Germinal center (tissue), 1 donor: ENCODE measurements at places on chromosomes 12 and 14.
A peak's percentile ranks its signal among the peaks of the same experiment; 100 is the strongest.

DNA sequence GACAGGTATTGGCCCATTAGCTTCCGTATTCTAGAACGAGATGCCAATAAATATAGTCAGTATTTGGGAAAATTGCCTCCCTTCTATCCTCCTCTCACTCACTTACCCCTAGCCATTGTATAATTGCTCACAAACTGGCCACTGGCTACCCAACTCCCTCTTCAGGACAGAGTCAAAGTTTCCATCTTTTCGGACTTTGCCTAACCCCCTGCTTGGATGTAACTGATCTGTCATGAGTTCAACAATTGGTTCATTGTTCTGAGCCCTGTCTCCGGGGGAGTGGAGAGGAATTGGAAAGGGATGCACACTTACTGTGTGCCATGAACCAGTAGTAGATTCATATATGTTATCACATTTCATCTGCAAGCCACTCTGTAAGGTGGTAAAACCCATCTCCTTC, 12.2 kb downstream of the MYRFL start:
- DNase-seq, result no peak

DNA sequence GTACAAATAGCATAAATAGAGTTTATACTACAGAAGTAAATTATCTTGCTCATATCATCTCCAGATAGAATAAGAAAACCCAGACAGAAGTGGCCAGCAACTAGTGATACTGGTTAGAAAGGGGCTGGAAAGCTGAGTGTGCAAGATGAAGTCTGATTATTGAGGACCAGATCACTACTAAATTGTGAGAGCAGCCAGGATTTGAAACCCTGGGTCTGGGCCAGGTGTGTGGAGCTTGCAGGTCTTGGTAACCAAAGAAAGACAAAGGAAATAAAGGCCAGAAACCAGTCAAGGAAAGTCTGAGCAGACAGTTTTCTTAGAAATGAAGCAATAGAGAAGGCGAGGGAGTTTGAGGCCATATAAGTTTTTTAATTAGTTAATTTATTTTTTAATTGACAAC, 611.8 kb downstream of the ETNK1 start:
- no peak for DNase-seq

- DNase-seq, result no peak
Measured at GRCh38 chr12:93526786-93527428, 45.6 kb upstream of the SOCS2 start.

GRCh38 chr12:89421092-89421835, 69.0 kb upstream of the DUSP6 start:
- DNase-seq, result no peak

- DNase-seq, result no peak
Measured at GRCh38 chr14:95862243-95862642, 14.4 kb upstream of the TUNAR start.

- DNase-seq, result no peak
Measured at GRCh38 chr14:39383741-39384140, 48.5 kb downstream of the FBXO33 start.

- no peak for DNase-seq
Measured at GRCh38 chr12:4292341-4293073, 18.9 kb downstream of the CCND2 start.

DNA sequence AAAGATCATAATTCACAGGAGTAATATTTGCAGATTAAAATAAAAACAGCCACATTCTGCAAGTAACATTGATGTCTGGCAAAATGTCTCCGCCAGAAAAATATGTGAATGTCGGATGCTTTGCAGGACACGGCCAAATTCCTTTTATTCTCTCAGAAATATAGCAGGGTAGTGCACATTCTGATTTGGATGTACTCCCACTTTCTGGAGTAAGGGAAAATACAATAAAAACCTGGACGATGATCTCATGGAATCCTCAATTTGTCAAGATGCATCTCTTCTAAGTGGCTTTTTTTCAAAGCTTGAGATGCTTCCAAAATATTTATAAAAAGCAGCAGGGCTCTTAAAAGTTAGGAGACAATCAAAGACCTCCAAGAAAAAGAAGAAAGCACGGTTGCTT, 133.3 kb downstream of the TBX5 start:
- DNase-seq, result no peak

DNA sequence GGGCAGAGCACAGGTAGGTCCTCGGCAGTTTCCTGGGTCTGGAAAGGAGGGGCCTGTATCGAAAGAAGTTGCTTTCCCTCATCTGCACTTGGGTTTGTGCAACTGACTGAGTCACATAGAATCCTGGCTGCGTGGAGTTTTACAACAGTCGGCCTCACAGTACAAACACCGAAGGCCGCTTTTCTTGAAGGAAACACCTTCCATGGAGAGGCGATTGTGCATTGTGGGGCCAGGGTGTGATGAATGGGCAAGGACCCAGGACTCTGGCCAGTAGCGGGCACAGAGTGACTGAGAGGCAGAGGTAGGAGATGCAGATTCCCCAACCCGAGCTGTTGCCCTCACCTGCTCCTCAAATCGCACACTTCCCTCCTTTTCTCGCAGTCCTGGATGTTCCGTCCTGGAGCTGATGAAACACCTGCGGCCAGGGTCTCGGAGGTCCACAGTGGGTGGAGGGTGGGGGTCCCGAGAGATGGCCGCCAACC, 7.7 kb downstream of the CCND2 start:
- no peak for DNase-seq

DNA sequence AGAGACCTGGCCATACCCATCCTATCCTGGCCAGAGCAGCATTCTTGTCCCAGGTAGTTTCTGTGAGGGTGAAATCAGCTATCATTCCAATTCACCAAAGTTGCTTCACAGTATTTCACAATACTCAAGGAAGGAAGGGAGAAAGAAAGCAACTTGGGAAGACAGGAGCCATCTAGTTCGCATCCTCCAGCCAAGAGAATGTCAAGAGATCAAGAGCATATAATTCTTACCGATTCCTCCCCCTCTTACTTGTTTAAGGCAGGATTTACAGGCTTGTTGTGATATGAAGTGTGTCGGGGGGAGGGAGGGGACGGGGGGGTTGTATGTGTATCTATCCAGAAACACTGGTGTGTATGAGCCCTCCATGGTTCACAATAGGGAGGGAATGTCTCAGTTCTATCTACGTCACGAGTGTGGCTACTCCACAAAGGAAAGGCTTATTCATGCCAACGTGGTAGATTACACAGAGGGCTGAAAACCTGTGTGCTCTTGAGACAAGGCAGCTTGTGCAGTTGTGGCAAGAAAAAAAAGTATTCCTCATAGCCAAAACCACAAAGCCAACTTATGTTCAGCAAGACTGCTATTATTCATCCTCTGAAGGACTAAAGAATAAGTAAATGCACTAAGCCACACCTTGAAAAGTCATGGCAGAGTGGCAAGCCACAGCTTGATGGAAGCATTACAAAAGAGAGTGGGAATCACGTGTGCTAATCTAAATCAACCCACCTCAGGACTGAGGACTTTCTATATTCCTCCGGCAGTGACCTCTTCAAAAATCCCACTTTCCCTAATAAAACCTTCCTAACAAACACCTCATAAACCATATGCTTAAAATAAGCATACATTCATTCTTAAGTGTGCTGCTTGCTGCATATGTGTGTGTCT, 35.0 kb downstream of the CORO1C start:
- no peak for DNase-seq

DNA sequence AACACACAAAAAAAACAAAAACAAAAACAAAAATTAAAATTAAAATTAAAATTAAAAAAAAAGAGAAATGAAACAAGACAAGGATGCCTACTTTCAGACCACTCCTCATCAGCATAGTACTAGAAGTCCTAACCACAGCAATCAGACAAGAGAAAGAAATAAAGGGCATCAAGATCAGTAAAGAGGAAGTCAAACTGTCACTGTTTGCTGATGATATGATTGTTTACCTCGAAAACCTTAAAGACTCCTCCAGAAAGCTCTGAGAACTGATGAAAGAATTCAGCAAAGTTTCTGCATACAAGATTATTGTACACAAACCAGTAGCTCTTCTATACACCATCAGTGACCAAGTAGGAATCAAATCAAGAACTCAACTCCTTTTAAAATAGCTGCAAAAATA, 29.2 kb downstream of the ALG10 start:
- DNase-seq, result no peak

- peak; percentile 26 for DNase-seq
Measured at GRCh38 chr12:92505254-92506231, 197.2 kb upstream of the PLEKHG7 start.

DNA sequence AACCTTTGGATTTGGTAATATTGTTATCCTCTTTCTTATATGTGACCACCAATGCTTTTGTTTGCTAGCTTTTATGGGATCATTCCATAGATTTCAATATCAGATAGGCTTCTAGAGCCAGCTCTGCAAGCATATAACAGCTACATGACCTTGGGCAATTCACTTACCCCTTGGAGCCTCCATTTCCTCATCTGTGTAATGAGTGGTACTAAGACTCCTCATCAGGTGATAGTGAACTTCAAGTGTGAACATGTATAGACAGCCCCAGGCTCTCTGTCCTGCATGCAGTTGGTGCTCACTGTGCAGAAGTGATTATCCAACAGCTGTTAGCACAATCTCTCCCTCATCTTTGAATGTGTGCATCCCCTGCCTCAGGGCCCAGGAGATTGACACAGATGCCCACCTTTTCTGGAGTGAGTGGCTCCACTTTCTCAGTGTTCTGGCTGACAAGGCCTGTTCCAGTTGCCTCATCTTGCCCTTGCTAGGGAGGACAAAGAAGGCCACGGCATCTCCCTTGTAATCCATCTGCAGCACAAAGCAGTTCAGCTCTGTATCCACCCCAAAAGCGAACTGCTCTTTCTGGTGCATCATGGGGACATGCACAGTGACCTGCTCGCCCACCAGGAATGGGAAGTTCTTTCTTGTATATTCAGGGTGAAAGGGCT, 9.2 kb downstream of the SERPINA9 start:
- DNase-seq, result no peak

DNA sequence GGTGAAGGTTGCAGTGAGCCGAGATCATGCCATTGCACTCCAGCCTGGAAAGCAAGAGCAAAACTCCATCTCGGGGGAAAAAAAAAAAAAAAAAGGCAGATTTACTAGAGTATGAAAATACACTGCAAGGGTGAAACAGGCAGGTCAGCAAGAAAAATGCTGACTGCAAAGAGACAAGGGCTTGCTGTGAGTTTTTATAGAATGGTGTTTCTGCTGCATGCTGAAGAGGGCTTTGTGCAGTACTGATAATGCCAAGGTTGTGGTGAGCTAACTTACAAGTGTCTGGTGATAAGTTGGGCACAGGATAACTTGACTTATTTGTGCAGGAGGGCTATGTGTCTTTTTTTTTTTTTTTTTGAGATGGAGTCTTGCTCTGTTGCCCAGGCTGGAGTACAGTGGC, 25.9 kb upstream of the SRP54 start:
- DNase-seq, result no peak
